ENCODE measurements at places on chromosomes 7 and 10.

DNA sequence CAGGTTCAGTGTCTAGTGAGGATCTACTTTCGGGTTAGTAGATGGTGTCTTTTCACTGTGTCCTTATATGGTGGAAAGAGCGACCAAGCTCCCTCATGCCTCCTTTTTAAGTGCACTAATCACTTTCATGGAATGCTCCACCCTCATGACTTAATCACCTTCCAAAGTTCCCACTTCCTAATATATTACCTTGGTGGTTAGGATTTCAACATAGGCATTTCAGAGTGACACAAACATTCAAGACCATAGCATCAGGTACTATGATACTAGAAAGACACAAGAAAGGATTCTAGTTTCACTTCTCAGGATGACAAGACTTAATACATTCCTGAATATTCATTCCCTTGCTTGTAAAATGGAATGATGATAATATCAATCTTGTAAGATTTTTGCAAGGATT is 119.1 kb upstream of the FAM3C start:
- DNase-seq, result no peak

DNA sequence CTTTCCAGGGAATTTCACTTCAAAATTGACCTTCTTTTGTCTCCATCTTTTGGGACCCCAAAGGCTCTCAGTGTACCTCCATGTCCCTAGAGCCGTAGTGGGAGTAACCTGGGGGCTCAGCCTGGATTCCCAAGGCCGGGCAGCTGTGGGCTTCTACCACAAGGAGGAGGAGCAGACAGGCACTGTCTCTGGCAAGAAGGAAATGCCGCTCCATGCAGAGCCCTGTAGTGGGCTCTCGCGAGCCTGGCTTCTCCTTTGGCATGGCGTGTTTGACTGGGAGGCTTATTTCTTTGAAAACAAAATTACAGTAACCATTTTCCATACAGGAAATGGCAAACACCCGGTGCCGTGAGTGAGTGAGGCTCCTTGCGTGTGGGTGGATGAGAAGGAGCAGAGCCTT is 76.8 kb upstream of the FAM180A start:
- no peak for DNase-seq

GRCh38 chr10:104113376-104113956 is 8.5 kb upstream of the SFR1 start:
- DNase-seq, result no peak

DNA sequence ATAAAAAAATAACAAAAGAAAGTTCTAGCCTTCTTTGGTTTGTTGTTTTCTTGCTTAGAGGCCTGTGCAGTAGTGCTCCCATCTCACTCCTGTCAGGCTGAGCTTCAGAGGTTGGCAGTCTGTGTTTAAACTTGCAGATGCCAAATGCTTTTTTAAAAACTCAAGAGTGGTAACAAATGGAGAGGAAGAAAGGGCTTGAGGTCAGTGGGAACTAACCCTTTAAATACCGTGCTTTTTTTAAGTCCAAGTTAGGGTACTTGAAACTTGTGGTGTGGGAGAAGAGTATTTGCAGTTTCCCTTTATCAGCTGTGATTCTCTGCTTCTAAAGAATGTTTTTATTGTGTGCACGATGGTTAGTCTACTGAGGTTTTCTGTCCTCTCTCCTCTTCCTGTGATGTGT is 29.4 kb downstream of the ZRANB1 start:
- DNase-seq, result no peak

DNA sequence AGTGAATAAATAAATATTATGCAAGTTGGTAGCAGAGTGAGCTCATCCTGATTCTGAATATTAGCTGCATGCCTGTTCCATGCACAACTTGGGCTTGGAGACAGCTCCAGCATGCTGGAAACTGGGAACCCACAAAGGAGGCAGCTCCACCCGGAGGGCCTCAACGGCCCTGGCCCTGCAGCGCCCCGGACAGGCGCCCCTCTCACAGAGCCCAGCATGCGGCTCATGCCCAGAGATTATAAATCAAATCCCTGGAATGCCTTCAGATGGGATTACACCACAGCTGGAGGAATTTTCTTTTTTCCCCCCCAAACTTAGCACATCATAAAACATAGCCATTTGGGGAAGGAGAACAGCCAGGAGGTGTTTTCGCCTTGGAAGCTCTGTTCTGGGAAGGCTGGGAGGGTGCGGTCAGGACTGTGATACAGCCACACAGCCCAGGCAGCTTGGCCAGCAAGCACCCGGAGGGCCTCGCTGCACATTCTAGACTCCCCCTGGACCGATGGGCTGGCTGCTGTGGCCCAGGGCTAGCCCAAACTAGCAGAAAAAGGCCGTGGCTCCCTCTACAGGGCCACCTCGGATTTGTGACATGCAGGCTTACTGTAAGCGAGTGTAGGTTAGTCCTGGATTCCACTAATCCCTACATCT is 102.4 kb downstream of the PTPN20 start:
- no peak for DNase-seq

GRCh38 chr7:17685141-17685540 is 255.2 kb downstream of the SNX13 start:
- no peak for DNase-seq

DNA sequence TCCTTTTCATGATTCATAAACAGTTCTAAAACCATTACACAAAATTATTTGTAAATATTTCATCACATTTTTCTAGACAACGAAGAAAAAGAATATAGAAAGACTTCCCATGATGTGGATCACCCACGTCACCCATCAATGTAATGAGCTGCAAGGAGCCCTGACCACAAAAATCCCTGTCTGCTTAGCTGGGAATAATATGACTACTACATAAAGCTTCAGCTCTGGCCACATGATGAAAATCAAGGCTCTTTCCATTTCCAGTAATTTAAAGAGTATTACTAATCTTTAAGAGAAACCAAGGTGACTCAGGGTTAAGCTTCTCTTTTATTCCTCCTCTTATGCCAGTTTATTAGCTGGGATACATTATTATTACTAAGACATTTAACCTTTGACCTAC is 180.8 kb upstream of the CACNA2D1 start:
- DNase-seq, result no peak

DNA sequence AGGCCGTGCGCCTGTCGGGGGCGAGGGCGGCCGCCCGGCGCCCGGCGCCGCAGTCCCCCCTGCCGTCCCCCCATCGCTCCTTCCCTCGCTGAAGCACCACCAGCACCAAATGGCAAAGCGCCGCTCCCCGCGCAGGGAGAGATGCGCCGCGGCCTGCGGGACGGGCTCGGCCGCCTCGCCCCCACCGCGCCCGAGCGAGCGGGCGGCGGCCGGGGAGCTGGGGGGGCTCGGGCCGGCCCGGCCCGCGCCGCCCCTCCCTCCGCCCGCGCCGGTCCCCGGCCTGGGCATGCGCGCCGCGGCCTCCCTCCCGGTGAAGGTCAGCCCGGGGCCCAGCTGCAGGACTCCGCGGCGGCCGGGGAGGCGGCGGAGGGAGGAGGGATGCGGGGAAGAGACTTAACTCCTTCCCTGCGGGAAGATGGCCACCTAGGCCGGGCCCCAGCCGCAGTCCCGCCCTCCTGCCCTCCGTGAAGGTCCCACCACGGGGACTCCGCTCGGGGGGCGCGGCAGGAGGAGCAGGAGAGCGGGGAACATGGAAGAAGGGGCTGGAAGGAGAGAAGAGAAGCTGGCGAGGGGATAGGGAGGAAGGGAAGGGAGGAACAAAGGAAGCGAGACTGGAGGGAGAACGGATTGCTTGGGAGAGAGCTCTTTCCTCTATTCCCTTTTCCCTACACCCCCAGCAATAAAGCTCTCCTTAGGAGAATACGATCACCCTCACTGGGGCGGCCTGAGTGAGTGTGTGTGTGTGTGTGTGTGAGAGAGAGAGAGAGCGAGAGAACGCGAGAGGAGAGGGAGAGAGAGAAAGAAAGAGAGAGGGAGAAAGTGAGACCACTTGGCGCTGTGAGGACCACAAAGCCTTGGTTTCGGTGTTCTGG is 3.4 kb upstream of the SMARCD3 start:
- DNase-seq, result no peak

DNA sequence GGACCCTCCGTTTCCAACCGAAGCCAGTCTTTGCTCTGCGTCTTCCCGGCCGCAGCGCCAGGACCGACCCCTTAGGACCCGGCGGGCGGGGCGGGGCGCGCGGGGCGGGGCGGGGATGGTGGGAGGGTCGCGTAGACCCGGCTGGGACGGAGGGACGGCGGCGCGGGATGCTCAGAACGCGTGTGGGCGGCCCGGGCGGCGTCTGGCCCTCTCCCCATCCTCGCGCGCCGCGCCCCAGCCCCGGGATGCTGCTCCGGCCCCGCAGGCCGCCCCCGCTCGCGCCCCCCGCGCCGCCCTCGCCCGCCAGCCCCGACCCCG is at the start of gene UTF1:
UTF1 (plus strand) TSS at position 174 of the 318 bp plus-strand sequence; CDS start at position 246, 72 bp downstream.
- no peak for DNase-seq

GRCh38 chr7:199483-200249 is 7.3 kb downstream of the FAM20C start:
- DNase-seq, result no peak

DNA sequence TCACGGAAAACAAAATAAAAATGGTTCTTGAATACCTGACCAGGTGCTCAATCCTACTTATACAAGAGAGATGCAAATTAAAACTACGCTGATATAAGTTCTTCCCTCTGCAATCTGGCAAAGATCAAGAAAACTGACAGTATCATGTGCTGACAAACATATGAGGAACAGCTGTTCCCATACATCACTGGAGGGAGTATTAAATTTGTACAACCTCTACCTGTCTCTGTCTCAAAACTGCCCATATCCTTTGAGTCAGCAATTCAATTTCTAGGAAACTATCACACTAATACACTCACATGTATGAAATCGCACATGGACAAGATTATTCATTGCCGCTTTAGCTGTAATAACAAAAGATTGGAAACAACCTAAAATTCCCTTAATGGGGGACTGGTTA is 11.0 kb upstream of the IL6 start:
- DNase-seq, result no peak

GRCh38 chr7:73879977-73880681 is 19.2 kb downstream of the TMEM270 start:
- no peak for DNase-seq

- no peak for DNase-seq
Observed at GRCh38 chr10:51950996-51951555, 251.7 kb upstream of the CSTF2T start.
